ENCODE measurements at places on chromosomes 16 and 17.

- no peak for DNase-seq
These were observed 38.0 kb upstream of the KSR1 start for GRCh38 chr17:27418366-27418615.

DNA sequence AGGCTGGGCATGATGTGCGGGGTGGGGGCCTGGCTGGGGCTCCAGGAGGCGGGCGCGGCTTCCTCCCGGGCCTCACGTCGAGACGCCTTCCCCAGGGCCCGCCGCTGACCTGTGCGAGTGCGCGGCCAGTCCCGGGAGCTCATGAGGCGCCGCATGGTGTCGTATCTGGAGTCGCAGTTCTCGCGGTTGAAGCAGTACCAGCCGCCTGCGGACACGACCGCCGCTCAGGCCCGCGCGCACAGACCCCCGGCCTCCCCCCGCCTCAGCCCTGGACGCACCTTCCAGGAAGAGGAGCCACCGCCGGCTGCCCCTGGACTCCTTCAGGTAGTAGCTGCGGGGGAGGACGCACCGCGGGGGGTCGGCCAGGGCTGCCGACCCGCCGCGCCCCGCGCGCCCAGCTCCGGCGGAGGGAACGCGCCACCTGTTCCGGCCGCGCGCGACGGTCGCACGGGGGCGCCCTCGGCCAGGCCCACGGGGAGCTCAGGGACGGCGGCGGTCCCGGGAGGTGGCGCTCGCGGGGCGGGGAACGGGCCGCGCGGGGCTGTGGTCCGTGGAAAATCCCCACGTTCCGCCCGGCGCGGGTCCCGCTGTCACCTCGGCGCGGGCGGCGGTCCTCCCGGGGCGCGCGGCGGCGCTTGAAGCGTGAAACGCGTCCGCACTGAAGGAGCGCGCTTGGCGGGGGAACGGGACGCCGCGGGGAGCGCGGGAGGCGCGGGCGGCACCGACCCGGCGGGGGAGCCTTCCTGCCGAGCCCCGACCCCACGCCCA, 1.4 kb downstream of the NOTUM start:
- DNase-seq = peak; percentile 32

DNA sequence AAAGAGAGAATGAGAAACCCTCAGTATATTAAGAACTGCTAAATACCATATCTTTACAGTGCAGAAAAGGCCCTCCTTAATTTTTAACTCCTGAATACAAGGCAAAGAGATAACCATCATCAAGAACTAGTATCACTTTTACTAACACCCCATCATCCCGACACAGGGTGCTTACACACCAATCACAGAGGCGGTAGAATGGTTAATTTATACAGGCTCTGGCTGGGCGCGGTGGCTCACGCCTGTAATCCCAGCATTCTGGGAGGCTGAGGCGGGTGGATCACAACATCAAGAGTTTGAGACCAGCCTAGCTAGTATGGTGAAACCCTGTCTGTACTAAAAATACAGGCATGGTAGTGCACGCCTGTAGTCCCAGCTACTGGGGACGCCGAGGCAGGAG, 4.2 kb downstream of the PSMD12 start:
- no peak for DNase-seq

- peak; percentile 78 for DNase-seq
These were observed 2.2 kb upstream of the ZG16 start for GRCh38 chr16:29775742-29776408.

GRCh38 chr17:7380321-7380720, 568 bp upstream of the TNK1 start:
- DNase-seq = peak; percentile 74

DNA sequence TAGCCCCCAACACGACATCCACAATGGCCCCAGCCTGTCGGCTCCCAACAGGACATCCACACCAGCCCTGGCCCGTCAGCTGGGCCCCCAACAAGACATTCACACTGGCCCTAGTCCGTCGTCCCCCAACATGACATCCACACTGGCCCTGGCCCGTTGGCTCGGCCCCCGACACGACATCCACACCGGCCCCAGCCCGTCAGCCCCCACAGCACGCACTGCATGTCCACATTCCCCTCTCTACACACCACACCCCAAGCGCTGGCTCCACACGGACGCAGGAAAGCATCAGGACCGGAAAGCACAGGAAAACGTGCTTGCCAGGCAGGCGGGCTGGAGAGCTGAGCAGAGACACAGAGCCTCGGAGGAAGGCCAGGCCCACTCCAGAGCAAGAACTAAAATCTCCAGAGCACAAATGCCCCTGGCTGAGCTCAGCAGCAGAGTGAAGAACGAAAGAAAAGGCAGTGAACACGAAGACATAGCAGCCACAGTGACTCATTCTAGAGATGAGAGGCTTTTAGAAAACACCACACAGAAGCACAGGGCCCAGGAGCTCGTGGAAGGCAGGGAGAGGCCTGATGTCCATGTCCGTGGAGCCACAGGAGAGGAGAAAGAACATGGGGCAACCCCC, 50.6 kb downstream of the LMF1 start:
- DNase-seq = no peak

DNA sequence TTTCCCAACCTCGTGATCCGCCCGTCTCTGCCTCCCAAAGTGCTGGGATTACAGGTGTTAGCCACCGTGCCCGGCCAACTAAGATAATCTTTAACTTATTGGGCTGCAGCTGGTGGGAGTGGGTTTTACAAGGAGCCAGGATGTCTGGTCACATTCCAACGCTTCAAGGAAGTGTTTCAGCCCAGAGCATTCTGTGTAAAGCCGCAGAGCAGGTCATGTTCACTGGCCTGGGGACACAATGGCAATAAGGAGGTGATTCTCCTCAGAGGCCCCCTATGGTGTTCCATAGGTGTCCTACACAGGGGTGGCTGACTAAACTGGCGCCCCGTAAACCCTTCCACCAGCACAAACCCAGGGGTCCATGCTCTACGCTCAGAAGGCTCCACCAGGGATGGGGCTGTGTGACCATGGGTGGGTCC, 1.2 kb downstream of the QPRT start:
- no peak for DNase-seq

DNA sequence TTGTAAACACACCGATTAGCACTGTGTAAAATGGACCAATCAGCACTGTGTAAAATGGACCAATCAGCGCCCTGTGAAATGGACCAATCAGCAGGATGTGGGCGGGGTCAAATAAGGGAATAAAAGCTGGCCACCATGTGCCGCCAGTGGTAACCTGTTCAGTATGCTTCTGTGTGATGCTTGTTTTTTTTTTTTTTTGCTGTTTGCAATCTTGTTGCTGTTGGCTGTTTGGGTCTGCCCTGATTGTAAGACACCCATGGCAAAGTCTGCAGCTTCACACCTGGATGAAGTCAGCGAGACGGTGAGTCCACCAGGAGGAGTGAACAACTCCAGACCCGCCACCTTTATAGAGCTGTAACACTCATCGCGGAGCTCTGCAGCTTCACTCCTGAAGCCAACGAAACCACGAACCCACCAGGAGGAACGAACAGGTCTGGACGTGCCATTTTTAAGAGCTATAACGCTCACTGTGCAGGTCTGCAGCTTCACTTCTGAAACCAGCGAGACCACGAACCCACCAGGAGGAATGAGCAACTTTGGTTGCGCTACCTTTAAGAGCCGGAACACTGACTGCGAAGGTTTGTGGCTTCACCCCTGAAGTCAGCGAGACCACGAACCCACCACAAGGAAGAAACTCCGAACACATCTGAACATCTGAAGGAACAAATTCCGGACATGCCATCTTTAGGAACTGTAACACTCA, 85.0 kb upstream of the MED9 start:
- DNase-seq = no peak

DNA sequence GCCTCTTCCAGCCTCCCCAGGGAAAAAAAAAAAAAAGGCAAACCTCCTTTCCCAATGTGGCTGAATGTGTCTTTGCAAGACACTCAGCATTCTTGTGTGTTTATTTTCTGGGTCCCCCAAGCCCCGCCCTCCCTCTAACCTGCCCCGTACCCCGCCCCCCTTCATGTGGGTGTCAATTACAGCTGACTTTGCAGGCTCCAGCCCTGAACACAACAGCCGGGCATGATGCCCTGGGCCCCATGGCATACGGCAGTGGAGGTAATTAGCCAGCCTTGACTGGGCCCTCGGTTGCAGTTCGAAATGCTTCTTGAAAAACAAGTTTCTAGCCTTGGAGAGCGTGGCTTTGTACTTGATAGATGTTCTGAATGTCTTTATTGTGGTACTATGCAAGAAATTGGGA, 354.7 kb upstream of the RBFOX1 start:
- DNase-seq = no peak

- peak; percentile 76 for DNase-seq
These were observed 332.1 kb downstream of the C16orf95 start for GRCh38 chr16:86984991-86985647.

DNA sequence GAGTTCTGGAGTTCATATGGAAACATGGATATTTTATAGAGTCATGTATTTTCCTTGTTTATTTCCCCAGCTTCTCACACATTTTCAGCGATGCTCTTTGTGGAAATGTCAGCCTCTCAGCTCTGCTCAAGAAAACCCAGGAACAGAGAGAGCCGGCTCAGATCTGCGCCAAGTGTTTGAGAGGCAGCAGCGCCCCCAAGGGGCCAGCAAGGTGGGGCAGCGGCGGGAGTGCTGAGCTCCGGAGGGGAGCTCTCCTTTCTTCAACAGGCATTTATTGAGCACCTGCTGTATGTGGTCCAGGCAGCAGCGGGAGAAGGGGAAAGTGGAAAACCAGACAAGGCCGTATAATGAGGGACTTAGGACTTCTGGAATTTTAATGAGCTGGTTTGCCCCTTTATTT, 421.1 kb upstream of the C16orf82 start:
- DNase-seq = no peak

GRCh38 chr17:30211371-30211770, 24.1 kb downstream of the SLC6A4 start:
- DNase-seq = no peak

DNA sequence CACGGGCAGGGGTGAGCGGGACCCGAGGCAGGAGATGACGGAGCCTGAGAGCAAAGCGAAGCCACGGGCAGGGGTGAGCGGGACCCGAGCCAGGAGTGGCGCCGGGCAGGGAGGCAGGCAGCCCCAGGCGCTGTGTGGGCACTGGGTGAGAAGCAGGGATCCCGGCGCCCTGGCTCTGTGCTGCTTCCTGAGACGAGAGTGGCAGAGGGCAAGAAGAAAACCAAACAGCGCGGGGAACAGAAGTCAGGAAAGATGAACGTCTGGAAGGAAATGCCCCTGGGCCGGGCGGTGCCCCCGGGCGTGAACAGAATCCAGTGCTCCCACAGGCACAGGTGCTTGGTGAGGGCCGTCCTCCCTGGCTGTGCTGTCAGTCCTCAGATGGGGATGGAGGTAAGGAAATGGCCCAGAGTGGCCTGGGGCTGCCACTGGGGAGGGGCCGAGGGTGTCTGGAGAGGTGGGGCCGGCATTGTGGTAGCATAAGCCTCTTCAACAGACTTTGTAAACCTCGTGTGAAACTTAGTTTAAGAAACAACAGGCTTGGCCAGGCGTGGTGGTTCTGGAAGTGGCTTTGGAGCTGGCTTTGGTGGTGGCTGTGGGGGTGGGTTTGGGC, 9.8 kb downstream of the ASPSCR1 start:
- no peak for DNase-seq

Measured in RPMI7951 (cell line).